ENCODE measurements at places on chromosomes 12 and 14. TPM values are rescaled to one million over a fixed set of nuclear protein-coding genes. Genes with fewer than 3 reads are reported as not detected.
A peak's percentile ranks its signal among the peaks of the same experiment; 100 is the strongest.

Gene SPTSSA
- 26.2 TPM for total RNA-seq

Gene RDH5
- total RNA-seq: 19.5 TPM

DNA sequence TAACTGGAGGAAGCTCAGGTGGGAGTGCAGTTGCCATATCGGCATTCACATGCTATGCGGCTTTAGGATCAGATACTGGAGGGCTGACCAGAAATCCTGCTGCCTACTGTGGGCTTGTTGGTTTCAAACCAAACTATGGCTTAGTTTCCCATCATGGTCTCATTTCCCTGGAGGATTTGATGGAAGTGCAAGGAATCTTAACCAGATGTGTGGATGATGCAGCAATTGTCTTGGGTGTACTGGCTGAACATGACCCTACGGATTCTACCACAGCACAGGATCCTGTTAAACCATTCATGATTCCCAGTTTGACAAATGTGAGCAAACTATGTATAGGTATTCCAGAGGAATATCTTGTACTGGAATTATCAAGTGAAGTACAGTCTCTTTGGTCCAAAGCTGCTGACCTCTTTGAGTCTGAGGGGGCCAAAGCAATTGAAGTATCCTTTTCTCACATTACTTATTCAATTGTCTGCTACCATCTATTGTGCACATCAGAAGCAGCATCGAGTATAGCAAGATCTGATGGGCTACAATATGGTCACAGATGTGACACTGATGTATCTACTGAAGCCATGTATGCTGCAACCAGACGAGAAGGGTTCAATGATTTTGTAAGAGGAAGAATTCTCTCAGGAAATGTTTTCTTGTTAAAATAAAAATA, 42.9 kb downstream of the RALGAPA1 start:
- peaks cover 24% of the 10 kb centered on the region for H3K36me3 ChIP-seq
- H3K27me3 ChIP-seq: no peaks in the 10 kb centered on the region

- no peak overlapping the region for H3K4me3 ChIP-seq
- no peaks in the 10 kb centered on the region for H3K27me3 ChIP-seq
- peaks cover 100% of the 10 kb centered on the region for H3K36me3 ChIP-seq
- H3K4me1 ChIP-seq: peaks cover 14% of the 10 kb centered on the region
Measured at GRCh38 chr12:109192358-109192757, 76.0 kb downstream of the ACACB start.

DNA sequence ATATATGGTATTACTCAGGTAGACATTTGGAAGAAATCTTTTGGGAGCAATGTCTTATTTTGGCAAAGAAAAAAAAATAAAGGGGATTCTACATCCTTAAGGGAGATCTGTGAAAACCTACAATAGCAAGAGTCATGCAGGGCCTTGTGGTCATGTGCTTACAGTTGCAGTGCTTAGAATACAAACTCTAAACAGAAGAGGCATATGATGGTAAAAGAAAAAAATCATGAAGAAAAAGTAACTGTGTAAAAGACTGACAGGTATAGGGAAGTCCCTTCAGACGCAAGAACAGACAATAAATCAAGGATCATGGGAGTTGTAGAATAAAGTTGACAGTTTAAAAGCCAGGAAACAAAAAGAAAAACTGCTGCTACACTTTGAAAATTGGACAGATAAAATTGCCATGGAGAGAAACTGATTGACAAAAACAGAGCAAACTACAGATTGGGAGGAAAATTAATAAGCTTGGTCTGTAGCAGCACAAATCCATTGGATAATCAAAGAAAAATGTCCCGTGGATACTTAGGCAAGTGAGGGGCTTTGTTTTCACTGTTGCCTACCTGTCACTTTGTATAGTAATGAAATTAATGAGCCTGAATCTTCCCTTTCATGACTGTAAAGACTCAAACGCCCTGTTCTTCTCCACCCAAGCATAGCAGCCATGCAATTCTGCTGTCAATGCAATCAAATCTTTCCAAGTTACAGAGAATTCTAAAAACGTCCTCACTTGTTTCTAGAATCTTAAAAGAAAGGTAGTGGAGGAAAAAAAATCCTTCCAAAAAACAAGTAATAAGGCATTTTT, 402.0 kb downstream of the SYT1 start:
- H3K36me3 ChIP-seq: no peaks in the 10 kb centered on the region
- H3K4me3 ChIP-seq: no peak overlapping the region
- no peaks in the 10 kb centered on the region for H3K4me1 ChIP-seq
- no peak overlapping the region for H3K27ac ChIP-seq
- H3K27me3 ChIP-seq: no peaks in the 10 kb centered on the region
- DNase-seq: no peak

Gene TAMALIN
- total RNA-seq: 17.7 TPM

- no peak for DNase-seq
- no peak overlapping the region for H3K27ac ChIP-seq
- H3K4me1 ChIP-seq: peaks cover 59% of the 10 kb centered on the region
- H3K36me3 ChIP-seq: peaks cover 60% of the 10 kb centered on the region
- H3K4me3 ChIP-seq: no peak overlapping the region
Measured at GRCh38 chr14:65084554-65085505, 17.5 kb downstream of the MAX start.

DNA sequence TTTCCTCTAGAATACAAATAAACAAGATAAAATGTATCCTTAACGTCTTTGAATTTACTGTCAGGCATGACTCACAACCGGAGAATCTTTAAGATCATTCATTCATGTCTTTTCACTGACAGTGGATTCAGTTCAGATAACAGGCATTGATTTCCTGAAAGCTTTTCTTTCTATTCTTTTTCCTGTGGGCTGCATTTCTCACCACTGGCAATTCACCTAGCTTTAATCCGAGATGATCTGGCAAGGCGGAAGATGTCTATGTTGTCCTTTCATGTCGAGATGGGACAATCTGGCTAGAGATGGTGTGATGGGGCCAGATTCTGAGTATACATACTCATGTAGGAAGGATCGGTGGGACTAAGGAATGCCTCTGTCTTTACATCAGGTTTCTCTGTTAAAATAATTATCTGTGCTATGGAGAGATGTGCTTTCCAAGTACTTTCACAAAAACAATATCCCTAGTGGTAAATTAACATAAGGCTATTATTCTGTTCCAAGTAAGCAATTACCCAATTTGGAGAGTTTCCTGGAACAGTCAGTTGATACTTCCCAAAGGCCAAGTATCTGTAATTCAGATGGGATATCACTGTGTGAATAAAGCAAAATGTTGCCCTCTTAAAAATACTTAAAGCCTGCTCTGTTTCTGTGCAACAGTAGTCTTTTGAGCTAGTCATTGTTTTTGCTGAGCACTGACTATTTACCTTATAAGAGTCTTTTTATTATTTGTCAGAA, 17.8 kb downstream of the ACSS3 start:
- no peak for DNase-seq
- H3K27me3 ChIP-seq: no peaks in the 10 kb centered on the region
- H3K4me1 ChIP-seq: no peaks in the 10 kb centered on the region
- H3K27ac ChIP-seq: no peak overlapping the region

DNA sequence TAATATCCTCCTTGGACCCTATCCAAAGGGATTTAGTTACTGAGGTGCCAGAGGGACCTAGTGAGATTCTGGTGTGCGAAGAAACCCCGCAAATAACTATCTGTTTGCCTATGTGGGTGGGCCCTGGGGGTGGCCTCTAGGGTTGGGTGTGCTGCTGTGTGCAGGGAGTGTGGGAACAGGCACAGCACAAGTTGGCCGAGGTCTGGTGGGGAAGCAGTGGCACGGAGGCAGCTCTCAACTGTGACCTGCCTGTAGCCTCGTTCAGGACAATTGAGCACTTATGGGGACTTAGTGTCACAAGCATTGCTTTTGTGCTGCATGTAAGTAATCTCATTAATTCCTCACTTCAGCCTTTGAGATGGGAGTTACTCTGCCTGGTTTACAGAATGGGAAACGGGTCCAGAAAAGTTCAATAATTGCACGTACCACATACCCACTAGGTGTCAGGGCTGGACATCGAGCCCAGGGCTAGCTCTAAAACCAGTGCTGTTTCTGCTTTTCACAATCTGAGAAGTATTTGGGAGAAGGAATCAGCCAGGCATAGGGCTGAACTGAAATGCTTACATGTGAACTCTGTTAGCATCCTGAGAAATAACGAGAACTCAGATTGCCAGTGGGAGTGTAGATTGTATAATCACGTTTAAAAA, 58.8 kb downstream of the TECPR2 start:
- no peak for DNase-seq
- H3K27me3 ChIP-seq: no peaks in the 10 kb centered on the region
- no peak overlapping the region for H3K4me3 ChIP-seq
- H3K4me1 ChIP-seq: peaks cover 13% of the 10 kb centered on the region
- H3K27ac ChIP-seq: no peak overlapping the region
- peaks cover 53% of the 10 kb centered on the region for H3K36me3 ChIP-seq

DNA sequence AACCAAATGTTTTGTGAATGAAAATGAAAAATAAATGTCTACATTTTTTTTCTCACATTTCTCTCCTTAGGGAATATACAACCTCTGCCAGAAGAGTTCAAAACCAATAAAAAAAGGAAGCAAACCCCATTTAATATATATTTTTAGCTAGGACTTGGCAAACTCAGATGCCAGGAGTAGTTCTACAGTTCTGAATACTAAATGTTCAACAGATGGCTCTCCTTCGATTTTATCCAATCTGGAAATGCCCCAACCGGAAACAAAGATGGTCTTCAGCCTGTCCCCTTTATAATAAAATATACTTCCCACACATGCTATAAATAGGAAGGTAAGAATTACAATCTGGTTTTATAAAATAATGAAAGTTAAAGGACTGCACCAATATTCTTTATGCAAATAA, 330.4 kb downstream of the MDGA2 start:
- no peak overlapping the region for H3K4me3 ChIP-seq
- DNase-seq: no peak
- no peaks in the 10 kb centered on the region for H3K27me3 ChIP-seq
- no peaks in the 10 kb centered on the region for H3K4me1 ChIP-seq

Gene ALX1
- 0.34 TPM for total RNA-seq

GRCh38 chr12:73632661-73633060, 905.0 kb upstream of the ATXN7L3B start:
- no peak overlapping the region for H3K4me3 ChIP-seq
- no peaks in the 10 kb centered on the region for H3K27me3 ChIP-seq
- no peaks in the 10 kb centered on the region for H3K4me1 ChIP-seq
- H3K36me3 ChIP-seq: no peaks in the 10 kb centered on the region

Gene PLEKHD1
- total RNA-seq: 0.17 TPM

Gene MYF6
- total RNA-seq: not detected

- DNase-seq: no peak
- H3K4me1 ChIP-seq: peaks cover 59% of the 10 kb centered on the region
- no peak overlapping the region for H3K4me3 ChIP-seq
- peak overlapping the region; percentile 21 for H3K27ac ChIP-seq
- H3K27me3 ChIP-seq: no peaks in the 10 kb centered on the region
Measured at GRCh38 chr12:14954269-14954668, 7.1 kb downstream of the ARHGDIB start.

DNA sequence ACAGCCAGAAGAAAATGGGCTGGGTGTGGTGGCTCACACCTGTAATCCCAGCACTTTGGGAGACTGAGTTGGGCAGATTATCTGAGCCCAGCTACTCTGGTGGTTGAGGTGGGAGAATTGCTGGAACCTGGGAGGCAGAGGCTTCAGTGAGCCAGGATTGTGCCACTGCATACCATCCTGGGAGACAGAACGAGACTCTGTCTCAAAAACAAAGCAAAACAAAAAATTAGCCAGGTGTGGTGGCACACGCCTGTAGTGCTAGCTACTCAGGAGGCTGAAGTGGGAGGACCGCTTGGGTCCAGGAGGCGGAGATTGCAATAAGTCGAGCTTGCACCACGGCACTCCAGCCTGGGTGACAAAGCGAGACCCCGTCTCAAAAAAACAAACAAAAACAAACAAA, 3.8 kb upstream of the EMP1 start:
- H3K27me3 ChIP-seq: no peaks in the 10 kb centered on the region
- H3K4me1 ChIP-seq: peaks cover 21% of the 10 kb centered on the region
- no peak for DNase-seq
- H3K36me3 ChIP-seq: no peaks in the 10 kb centered on the region

DNA sequence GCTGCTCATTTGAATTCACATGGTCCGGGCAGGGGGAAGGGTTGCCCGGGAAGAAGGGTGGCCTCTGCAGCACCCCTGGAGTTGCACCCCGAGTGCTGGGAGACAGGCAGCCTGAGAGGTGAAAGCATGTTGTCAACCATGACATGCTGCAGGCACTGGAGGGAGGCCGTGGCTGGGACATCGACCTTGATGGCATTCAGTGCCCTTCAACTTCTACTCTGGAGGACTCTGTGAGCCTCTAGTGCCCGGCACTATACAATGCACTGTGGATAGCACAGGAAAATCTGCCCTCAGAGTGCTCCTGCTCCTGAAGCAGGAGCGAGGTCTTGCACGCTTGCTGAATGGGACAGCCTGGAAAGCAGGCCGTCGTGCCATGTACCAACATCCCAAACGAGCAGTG, 359.3 kb upstream of the FKBP4 start:
- peaks cover 47% of the 10 kb centered on the region for H3K4me1 ChIP-seq
- no peak overlapping the region for H3K27ac ChIP-seq
- no peak for DNase-seq
- H3K4me3 ChIP-seq: no peak overlapping the region

GRCh38 chr12:65339161-65339560, 60.7 kb downstream of the MSRB3 start:
- no peaks in the 10 kb centered on the region for H3K36me3 ChIP-seq
- H3K4me3 ChIP-seq: no peak overlapping the region
- no peak overlapping the region for H3K27ac ChIP-seq
- peaks cover 12% of the 10 kb centered on the region for H3K4me1 ChIP-seq
- DNase-seq: no peak

Gene DPPA3
- total RNA-seq: not detected

Gene LAG3
- total RNA-seq: 4.0 TPM

Gene SIX1
- total RNA-seq: 0.50 TPM

DNA sequence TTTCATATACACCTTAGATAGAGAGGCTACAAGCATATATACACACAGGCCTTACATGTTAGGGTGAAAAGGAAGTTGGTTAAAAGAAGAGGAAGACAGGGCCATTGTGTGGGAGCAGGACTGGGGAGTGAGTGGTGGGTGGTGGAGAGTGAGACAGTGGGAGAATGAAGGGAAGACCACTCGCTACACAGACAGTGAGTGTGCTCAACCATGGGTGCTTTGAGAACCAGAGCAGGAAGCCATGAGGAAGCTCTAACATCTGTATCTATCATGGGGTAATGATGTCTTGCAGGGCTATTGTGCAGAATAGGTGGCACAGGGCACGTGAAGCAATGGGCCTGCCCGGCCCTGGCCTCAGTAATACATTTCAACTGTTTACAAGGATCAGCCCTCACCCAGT, 11.4 kb upstream of the KRT74 start:
- no peaks in the 10 kb centered on the region for H3K27me3 ChIP-seq
- no peak overlapping the region for H3K4me3 ChIP-seq
- no peak overlapping the region for H3K27ac ChIP-seq
- H3K36me3 ChIP-seq: no peaks in the 10 kb centered on the region
